ENCODE measurements at places on chromosomes 1 and 21.

DNA sequence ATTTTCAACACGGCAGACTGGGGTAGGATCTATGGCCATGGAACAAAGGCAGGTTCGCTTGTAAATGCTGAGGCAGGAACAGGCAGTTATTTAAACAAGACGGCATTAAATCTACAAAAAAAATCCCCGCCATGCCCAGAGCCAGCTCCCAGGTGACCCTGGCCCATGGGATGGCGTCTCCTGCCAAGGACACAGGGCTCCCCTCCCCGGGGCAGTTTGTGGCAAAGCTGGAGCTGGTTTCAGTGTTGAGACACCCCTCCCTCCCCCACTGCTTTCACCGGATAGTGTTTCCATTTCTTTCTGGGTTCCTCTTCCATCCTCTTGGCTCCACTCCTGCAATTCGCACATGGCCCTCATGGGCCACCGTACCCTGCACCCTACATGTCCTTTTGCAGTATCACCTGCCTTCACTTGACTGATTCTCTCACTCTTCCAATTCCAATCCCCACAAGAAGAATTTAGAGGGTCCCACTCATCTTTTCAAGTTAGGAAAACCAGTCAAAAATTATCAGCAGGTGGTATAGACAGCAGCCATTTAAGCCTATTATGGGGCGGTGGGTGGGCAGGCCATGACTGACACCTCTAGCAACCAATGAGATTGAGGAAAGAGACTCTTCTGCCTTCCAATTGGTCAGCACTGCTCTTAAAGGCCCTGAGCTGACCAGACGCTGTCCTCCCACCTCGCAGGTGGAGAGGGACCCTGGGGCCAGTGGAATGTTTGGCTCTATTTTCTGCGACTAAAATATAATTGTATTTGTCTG, 52.0 kb downstream of the OLIG1 start:
- DNase-seq, result no peak

DNA sequence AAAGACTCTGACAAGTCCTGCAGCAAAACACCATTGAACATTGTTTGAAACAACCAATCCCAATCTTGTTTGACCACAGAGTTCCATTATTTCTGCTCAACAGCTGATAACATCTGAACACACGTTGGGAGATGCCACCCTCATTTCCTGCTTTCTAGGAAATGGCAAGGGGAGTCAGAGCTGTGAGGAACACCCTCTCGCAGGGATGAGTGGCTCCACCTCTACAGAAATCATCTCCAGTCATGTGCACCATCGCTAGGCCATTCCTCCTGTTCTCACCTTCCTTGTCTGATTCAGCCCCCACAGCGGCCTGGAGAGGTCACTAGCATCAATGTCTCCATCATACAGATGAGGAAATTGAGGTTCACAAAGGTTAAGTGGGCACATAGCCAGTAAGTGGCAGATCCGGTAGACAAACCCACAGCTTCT, 22.4 kb upstream of the RUNX3 start:
- no peak for DNase-seq

- no peak for DNase-seq
These were observed 229.8 kb downstream of the DISC1 start for GRCh38 chr1:231856426-231856825.

DNA sequence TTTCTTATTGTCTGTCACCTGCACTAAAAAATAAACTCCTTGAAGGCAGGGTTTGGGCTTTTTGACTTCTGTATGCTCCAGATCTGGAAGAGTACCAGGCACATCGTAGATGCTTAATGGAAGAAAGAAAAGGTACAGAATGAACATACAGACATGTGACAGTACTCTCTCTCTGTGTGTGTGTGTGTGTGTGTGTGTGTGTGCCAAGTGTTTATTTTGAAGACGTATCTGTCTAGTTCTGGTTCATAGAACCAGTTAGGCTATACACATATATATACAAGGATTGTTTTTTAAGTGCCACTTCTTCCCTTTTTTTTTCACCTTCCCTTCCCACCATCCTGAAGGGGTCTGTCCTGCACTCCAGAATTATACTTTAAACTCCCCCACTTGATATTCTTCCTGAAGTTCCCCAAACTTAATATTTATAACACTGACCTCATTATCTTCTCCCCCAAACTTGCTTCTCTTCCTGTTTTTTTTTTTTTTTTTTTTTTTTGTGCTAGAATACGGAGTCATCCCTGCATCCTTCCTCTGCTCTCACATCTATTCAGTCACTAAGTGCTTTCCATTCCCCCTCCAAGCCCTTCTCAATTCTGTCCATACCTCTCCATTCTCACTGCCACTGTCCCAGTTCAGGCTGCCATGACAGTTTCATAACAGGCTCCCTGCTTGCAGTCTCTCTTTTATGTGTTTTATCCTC, 5.4 kb upstream of the KCNA3 start:
- DNase-seq, result no peak

GRCh38 chr1:82604524-82604923, 803.8 kb downstream of the ADGRL2 start:
- DNase-seq, result no peak

- DNase-seq, result no peak
These were observed 34.3 kb upstream of the CCDC27 start for GRCh38 chr1:3717715-3718601.

DNA sequence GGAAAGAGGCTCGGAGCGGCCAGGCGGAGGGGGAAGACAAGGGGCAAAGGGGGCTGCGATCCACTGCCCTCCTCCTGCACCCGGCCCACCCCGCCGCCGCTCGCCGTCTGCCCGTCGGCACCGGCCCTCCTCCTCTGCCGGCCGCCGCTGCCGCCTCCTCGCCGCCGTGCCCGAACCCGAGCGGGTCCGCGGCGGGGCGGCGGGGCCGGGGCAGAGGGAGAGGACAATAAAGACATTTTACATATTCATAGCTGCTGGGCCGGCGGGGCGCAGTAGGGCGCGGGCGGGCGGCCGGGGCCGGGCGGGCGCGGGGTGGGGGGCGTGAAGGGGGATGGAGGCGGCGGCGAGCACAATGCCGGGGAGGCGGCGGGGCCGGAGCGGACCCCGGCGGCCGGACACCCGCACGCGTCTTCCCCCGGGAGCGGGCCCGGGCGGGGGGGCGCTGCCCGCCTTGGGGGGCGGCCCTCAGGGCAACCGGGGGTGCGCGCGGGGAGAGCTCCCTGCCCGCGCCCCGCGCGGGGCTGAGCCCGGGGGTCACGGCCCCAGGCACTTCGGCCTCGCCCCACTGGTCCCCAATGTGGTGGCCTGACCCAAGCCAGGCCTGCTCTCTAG, 546 bp downstream of the POU2F1 start:
- no peak for DNase-seq

GRCh38 chr1:11078631-11079030, 18.8 kb upstream of the SRM start:
- no peak for DNase-seq

- DNase-seq, result no peak
These were observed 1.5 kb downstream of the RPS6KA1 start for GRCh38 chr1:26530895-26531598.

- DNase-seq, result no peak
These were observed 11.4 kb downstream of the FASLG start for GRCh38 chr1:172670316-172670715.

GRCh38 chr1:48597663-48598062, 125.7 kb upstream of the SPATA6 start:
- DNase-seq, result no peak

DNA sequence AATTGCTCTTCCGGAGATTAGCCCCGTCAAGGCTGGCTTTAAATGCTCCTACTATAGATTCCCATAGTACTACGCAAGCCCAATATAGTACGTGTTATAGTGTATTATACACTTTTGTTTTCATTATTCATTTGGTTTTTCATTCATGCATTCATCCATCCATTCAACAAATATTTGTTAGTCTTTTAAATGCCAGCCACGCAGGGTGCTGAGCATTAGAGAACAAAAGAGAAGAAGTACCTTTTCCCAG, 513 bp upstream of the RAB3GAP2 start:
- no peak for DNase-seq

- no peak for DNase-seq
These were observed 904 bp upstream of the PRDX6 start for GRCh38 chr1:173476197-173476664.

GRCh38 chr1:94803517-94804441, 16.4 kb upstream of the SLC44A3 start:
- no peak for DNase-seq

- DNase-seq, result peak; percentile 41
These were observed 669 bp downstream of the XPR1 start for GRCh38 chr1:180632326-180633056.

DNA sequence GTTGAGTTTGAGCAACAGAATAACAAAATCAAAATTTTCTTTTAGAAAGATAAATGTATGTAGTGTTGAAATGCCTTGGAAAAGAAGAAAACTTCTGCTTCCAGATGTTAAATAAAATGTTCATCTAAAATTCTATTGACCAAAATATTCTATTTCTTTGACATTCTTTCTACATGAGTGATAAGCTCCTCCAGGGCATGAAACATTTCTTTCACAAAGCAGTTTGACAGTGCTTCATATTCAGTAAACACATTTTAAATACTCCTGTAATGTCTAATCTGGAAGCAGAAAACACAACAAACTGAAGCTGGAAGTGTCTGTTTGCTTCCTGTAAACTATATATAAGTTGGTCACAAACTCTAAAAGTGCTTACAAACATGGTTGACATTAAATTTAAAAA, 61.5 kb downstream of the RGS21 start:
- DNase-seq, result no peak

- no peak for DNase-seq
These were observed 855.9 kb downstream of the LTN1 start for GRCh38 chr21:28136656-28137255.

DNA sequence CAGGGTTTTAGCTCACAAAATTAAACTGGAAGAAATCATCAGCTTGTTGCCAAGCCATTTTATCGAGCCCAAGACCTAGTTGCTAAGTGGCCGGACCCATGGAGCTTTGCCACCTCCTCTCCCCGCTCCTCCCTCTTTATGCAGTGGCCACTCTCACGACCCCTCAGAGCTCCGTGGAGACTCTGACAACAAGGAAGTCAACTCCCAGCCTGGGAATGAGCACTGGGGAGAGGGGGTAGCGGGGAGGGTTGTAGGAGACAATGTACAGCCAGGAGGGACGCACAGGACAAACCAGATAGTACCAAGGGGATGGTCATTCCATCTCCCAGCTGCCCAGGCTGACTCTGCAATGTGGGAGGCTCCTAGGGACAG, 250.9 kb downstream of the SIPA1L2 start:
- no peak for DNase-seq

- no peak for DNase-seq
These were observed 6.5 kb downstream of the ENO1 start for GRCh38 chr1:8871965-8872399.

GRCh38 chr21:33362044-33362555, 37.3 kb downstream of the IFNAR1 start:
- DNase-seq, result no peak

- DNase-seq, result no peak
These were observed 96.9 kb downstream of the ATP6V1G3 start for GRCh38 chr1:198443365-198444233.

- DNase-seq, result no peak
These were observed 16.4 kb downstream of the TNNT2 start for GRCh38 chr1:201360901-201361651.

DNA sequence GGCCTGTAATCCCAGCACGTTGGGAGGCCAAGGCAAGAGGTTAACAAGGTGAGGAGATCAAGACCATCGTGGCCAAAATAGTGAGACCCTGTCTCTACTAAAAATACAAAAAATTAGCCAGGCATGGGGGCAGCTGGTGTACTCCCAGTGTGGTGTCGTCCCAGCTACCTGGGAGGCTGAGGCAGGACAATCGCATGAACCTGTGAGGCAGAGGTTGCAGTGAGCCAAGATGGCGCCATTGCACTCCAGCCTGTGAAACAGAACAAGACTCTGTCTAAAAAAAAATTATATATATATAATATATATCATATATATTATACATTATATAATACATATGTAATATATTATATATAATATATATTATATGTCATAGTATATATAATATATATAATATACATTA, 249.2 kb upstream of the TPTE start:
- no peak for DNase-seq

GRCh38 chr1:176243746-176244145, 36.7 kb upstream of the COP1 start:
- no peak for DNase-seq

GRCh38 chr1:116945421-116945820, 35.7 kb downstream of the PTGFRN start:
- no peak for DNase-seq

DNA sequence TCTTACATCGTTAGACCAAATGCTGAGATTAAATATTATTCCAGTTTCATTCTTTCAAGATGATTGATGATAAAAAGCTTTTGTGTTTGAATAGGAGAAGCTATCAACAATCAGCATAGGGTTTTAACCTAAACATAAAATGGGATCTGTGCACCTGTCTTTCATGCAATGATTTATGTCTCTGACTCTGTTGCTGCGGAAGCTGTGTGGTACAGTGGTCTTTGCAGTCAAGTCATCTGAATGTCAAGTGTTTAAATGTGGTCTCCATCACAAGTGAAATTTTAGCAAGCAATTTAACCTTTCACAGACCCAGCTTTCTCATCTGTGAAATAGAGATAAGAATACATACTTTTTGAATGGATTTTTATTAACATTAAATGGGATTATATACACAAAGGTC, 107.2 kb downstream of the PLPPR5 start:
- no peak for DNase-seq

- DNase-seq, result no peak
These were observed 342.0 kb downstream of the VAV3 start for GRCh38 chr1:107622966-107623365.

DNA sequence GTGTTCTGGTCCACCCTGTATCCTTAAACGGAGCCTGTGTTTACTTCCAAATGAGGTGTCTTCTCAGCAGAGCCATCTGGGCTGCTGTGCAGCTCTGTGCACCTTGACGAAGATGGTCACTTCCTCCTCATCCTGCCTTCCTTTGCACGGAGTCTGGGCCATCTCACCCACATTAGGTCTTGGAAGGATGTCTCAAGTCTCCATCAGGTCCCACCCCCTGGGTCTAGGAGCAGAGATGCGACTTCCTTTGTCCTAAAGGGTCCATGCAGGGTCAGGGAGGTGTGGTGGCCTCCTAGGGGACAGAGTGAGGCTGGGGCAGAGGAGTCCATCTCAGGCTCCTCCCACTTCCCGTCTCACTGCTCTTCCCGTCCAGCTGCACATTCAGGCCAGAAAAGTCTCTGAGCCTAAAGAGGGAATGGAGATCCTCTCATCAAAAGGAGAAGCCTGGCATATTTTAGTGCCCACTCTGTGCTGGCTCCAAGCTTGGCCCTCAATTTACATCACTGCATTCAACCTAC, 209.2 kb downstream of the MATN1 start:
- no peak for DNase-seq

- DNase-seq, result no peak
These were observed 203.4 kb upstream of the RAB4A start for GRCh38 chr1:229067546-229067945.
